ENCODE measurements at places on chromosomes 16 and 17.

- peak; percentile 86 for DNase-seq
These were observed at the start of gene GRB7 for GRCh38 chr17:39737760-39738567. TSS of gene GRB7 (plus strand) at chr17:39737938. CDS start at chr17:39742302, 4,364 bp downstream.

DNA sequence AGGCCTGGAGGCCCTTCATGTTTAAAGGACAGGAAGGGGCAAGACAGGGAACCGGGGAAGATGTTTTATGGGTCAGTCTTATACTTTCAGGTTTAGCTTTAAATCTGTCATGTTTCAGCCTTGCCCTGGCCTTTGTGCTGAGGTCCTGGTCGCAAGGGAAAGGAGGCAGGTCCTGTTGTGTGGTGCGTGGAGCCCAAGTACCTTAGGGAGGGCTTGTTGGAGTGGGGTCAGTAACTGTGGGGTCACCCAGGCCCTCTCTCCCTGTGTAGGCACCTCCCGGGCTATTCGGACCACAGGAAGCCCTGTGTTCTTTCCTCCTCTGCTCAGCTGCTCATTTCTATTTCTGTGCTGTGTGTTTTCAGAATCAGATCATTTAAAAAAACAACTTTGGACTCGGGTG is 42.7 kb downstream of the MPRIP start:
- no peak for DNase-seq

- DNase-seq: peak; percentile 82
These were observed 6.2 kb downstream of the PHOSPHO1 start for GRCh38 chr17:49224198-49224996.

- DNase-seq: no peak
These were observed at the start of gene CMTM2 for GRCh38 chr16:66578651-66579531. TSS of gene CMTM2 (plus strand) at chr16:66579463. CDS start at chr16:66579608, 145 bp downstream.

- no peak for DNase-seq
These were observed 20.3 kb downstream of the KIFC3 start for GRCh38 chr16:57781741-57782606.

DNA sequence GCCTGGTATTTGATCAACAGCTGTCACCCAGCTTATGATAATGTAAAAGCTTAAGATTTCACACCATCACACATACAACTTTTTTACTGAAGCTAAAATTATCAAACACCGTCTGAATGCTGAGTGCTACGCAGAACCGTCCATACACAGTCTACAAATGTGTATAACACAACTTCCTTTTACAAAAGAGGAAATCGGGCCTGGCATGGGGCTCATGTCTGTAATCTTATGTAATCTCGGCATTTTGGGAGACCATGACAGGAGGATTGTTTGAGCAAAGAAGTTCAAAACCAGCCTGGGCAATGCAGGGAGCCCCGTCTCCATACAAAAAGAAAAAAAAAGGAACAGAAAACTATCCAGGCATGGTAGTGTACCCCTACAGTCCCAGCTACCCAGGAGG is 19.6 kb upstream of the QRICH2 start:
- no peak for DNase-seq

GRCh38 chr16:88536510-88536909 is 33.7 kb upstream of the ZC3H18 start:
- DNase-seq: peak; percentile 25

DNA sequence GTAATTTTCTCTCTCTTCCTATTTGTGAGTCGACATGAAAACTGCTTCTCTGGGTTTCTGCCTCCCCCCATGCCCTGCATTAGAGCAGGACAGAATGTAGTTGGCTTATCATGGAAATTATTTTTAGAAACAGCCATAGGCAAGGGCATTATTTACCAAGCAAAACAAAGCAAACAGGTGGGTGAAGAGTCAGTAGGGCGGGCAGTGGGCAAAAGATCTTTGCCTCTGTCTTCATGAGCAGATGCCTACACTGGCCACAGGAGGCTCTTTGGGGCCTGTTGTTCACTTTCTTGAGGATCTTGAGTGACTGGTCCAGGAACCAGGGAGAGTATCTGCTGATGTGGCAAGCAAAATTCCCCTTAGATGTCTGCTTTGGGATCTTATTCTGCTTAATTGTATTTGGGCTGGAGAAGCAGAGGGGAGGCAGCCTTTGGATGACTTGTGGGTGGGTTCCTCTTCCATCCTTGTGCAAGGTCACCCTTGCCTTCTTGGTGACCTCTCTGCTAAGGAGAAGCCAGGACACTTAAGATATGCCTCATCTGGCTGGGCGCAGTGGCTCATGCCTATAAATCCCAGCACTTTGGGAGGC is 42.5 kb upstream of the CLEC19A start:
- DNase-seq: no peak

- no peak for DNase-seq
These were observed 6.0 kb upstream of the GRIN2A start for GRCh38 chr16:10188236-10188635.

- no peak for DNase-seq
These were observed 22.9 kb upstream of the LITAF start for GRCh38 chr16:11609474-11610120.

GRCh38 chr16:81861915-81862314 is 82.8 kb downstream of the PLCG2 start:
- no peak for DNase-seq

- no peak for DNase-seq
These were observed 38.9 kb downstream of the KANSL1 start for GRCh38 chr17:46154151-46154816.

- no peak for DNase-seq
These were observed 3.2 kb downstream of the SPG7 start for GRCh38 chr16:89511374-89511773.

- peak; percentile 40 for DNase-seq
These were observed 7.7 kb upstream of the TMEM92 start for GRCh38 chr17:50266384-50267073.

GRCh38 chr16:49458656-49459445 is 85.2 kb downstream of the C16orf78 start:
- peak; percentile 7 for DNase-seq

DNA sequence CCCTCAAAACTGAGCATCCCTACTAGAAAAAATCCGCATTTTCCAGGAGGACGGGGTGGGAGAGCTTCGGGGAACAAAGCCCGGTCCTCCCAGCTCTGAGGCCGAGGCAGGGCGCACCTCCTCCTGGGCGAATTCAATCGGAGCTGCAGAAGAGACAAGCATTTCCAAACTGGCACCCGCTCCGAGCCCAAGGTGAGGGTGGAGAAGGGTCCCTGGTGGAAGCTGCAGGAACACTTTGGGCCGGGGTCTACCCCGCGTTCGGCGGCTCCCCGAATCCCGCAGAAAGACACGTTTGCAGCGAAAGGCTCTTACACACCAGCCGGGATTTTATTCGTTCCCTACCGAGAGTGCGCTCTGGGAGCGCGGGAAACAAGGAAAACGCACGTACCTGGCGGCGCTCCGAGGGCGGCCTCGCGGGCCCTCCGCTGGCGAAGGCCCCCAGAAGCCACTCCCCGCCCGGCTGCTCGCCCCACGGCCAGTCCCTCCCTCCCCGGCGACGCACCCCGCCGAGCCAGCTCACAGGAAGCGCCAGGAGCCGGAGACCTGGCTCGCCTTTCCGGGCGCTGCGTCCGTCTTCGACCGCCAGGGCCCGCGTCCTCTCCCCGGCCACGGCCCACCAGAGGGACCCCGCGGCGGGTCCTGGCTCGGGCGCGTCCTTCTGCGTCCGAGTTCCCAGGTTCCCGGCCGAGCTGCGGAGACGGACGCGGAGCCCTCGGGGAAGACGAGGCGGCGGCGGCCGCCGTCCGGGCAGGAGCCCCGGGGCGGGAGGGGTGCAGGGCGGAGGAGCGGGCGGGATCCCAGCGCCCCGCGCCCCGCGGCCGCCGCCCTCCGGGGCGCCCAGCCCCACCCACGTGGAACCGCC is 49.8 kb upstream of the BAHCC1 start:
- peak; percentile 87 for DNase-seq

DNA sequence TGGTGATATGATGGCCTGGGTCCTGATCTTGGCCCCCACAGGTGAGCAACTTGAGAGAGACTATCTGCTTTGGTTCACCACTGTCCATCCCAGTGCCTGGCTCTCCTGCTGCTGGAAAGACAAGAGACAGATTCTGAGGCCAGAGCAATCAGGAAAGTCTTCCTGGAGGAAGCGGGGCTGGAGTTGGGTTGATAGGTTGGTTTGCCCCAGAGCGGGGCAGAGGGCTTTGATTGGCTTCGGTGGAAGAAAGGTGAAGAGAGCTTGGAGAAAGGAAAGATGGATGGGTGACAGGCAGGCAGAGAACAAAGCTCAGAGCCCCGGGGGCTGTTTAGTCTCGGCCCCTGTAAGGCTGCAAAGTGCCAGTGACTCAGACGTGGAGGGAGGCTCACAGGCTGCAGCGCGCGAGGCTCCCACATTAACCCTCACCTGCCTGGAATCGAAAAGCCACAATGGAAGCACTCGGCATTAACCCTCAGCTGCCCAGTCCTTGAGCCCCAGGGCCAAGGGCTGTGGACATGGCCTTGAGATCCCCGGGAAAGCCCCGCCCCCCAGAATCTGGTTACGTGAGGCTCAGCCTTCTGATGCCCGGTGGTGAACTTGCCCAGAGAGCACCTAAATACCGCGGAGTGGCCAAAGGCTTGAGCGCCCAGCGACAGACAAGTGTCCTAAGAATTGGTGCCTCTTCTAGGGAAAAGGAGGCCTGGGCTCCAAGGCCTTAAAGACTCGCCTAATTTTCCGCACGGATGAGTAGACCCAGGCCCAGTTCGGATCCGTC is 996 bp upstream of the CPNE2 start:
- DNase-seq: peak; percentile 76

- no peak for DNase-seq
These were observed 6.3 kb upstream of the CEP131 start for GRCh38 chr17:81228834-81229665.

DNA sequence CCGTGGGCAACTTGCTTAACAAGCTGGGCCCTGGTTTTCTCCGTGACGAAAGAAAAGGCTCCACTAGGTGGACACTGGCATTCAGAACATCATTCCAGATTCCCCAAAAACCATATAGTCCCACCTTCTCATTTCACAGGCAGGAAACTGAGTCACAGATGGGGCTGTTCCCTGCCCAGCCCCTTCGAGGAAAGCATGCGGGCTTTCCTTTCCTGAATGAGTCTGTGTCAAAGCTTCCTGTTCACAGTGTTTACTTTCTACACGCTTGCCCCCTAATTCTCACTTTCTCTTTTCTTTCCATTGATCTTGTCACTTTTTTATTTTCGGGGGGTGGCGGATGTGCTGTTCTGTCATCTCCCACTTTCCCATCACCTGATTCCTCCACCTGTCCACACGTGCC is 10.3 kb upstream of the LGALS9 start:
- no peak for DNase-seq

Data from H9 (cell line).